ENCODE measurements at places on chromosomes 1 and 21. TPM values are rescaled to one million over a fixed set of nuclear protein-coding genes. Genes with fewer than 3 reads are reported as not detected.

DNA sequence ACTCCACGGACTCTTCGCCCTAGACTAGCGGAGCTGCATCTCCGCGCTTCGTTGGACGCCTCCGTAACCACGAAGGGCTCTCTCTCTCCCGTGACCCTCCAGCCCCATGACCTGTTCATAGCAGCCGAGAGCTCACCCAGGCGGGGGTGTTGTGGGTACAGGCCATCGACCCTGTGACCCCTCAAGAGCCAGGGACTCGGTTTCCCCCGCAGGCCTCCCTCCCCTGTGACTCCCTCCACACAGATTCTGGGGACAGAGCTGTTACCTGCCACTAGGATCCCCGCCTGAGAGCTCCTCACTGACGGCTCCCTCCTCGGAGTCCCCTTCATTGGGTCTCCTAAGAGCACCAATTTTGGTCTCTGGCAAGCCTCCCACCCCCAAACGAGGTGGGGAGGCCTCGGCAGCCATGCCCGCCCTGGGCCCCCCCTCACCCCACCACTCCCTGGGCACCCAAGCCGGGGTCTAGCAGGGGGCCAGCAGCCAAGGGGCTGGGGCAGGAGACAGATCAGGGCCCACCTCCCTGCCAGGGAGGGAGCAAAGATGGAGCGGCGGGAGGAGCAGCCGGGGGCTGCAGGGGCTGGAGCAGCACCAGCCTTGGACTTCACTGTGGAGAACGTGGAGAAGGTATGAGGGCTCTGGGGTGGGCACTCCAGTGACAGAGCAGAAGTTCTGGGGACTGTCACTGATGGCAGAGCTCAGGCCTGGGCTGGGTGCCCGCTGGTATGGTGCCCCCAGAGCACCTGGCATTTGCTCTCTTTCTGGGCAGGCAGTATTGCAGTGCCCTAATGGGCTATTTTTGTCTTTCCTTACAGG, 517 bp downstream of the IPO13 start:
- DNase-seq, result no peak

The MXRA8 gene
- 65.6 TPM for total RNA-seq

- DNase-seq, result no peak
These were observed 6.0 kb upstream of the C1orf174 start for GRCh38 chr1:3905953-3906671.

The LIPI gene
- total RNA-seq, result not detected

DNA sequence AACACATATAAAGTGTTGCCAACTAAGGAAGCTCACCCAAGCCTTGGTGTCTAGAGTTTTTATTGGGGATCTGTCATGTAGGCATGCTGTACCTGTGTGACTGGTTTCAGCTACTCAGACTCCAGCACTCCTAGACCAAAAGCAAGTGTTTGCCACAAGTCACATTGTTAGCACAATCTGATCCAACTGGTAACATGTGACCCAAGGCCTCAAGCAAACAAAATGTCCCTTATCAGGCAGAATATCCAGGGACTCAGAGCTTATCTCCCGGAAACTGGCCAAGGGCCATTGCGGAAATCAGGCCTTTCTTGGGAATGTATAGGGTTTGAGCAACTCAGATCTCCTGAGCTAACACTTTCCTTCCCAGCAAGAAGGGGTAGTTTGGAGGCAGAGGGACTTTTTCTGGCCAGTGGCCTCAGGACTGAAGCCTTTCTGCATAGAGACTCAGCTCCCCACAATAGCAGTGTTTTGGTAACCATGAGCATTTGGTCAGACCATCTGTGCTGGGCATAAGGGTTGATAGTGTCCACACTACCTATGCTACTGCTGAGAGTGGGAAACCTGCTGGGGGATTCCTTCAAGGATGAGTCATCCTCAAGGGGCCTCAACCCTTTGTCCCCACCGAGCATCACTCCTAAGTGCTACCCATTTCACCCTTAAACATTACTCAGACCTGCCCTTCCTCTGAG, 29.6 kb downstream of the NHLH2 start:
- peak; percentile 76 for DNase-seq

The PRDM2 gene
- 77.7 TPM for total RNA-seq

DNA sequence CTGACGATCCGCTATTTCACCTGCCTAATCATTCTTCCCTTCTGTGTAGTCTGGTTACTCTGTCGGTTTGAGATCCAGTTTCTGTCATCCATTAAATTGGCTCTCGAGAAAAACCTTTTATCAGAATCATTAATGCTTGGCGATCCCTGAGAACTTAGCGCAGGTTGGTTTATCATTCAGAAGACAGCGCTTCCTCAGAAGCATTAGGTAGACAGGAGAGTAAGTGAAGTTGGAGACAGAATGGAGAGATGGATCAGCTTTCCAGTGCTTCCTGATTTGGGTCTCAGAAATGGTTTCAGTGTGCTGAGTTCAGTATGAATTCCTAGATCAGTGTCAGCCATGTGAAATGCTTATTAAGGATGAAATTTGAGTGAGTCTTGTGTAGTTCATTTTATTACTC, 1.3 kb downstream of the USP1 start:
- DNase-seq, result peak; percentile 28

DNA sequence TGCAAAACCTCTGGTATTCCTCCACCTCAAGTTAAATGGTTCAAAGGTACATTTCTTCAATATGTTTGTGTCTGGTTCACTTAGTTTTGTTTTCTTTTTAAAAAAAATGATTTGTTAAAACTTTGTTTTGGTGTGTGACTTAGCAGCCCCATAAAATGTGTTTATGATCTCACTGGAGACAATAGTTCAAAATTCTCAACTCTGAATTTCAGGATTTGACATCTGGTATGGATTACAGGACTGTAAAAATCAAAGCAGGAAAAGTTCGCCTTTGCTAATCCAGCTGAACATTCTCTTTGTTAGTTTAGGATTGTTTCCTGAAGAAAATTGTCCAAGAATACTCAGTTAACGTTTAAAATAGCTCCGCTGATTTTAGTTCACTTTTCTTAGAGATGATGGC, 231.7 kb downstream of the HMCN1 start:
- no peak for DNase-seq

- no peak for DNase-seq
These were observed 130.4 kb downstream of the AK5 start for GRCh38 chr1:77412069-77412819.

GRCh38 chr1:43572084-43572483, 41.4 kb downstream of the PTPRF start:
- no peak for DNase-seq

Data from stomach (tissue), 19 donors.